Globus pallidus (tissue), 1 donor: ENCODE measurements at places on chromosomes 3 and 15.

DNA sequence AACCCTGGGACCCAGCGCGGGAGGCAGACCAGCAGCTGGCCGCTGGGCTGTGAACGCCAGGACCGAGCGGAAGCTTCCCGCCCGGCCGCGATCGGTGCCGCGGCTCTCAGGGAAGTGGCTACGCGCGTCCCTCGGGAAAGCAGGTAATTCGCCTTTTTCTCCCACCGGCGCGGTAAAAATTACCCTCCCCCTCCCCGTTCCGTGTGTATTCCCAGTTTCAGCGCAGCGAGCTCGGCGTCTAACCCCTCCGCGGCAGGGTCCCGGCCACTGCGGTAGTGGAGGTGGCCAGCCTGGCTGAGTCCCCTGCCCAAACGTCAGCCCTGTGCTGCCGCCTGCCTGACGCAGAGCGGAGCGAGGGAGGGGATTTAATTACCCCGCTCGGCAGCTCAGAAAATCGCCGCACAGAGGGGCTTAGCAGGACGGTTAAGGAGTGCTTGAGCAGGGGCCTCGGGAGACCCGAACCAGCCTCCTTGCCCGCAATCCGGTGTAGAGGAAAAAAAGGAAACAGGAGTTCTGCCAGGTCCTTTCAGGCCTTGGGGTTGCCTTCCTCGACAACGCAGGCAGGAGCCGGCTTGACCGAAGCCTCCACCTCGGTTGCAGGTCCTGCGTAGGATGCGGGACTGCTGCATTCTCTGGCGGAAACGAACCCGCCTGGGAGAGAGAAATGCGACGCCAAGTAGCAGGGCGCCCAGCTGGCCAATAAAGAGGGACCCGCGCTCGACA, 2.9 kb downstream of the GATA2 start:
- DNase-seq = no peak

GRCh38 chr15:65100442-65100841, 14.6 kb downstream of the UBAP1L start:
- no peak for DNase-seq

- no peak for DNase-seq
These were observed 815.5 kb upstream of the CFAP20DC start for GRCh38 chr3:59865351-59865750.

- DNase-seq = no peak
These were observed 172.4 kb downstream of the OXSM start for GRCh38 chr3:25962255-25962654.

DNA sequence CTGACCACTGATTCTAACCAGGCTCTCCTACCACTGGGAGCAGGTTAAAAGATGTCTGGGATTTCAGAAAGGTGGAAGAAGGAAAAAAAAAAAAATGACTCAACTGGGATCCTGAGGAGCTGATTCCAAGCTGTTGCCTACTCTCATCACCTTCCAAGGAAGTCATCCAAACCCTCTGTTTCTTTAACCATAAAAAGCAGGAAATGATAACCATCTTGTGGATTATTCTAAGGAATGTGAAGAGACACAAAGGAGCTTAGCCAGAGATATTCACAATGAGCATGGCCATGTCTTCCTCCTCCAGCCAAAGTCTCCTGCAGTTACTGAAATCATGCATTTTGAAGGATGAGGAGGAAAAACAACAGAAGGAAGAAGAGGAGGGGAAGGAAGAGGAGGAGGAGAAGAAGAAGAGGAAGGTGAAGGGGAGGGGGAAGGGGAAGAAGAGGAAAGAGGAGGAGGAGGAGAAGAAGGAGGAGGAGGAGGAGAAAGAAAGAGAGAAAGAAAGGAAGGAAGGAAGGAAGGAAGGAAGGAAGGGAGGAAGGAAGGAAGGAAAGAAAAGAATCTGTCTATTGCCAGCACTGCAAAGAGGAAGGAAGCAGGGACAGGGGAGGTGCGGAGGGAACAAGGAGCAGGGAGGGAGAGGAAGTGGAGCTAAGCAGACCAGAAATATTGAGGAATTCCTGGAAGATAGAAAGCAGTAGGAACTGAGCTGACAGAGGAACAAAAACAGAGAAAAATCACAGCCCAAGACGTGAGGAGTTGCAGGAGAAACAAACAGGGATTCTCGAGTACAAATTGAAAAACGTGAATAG, 229.2 kb downstream of the UACA start:
- DNase-seq = no peak

DNA sequence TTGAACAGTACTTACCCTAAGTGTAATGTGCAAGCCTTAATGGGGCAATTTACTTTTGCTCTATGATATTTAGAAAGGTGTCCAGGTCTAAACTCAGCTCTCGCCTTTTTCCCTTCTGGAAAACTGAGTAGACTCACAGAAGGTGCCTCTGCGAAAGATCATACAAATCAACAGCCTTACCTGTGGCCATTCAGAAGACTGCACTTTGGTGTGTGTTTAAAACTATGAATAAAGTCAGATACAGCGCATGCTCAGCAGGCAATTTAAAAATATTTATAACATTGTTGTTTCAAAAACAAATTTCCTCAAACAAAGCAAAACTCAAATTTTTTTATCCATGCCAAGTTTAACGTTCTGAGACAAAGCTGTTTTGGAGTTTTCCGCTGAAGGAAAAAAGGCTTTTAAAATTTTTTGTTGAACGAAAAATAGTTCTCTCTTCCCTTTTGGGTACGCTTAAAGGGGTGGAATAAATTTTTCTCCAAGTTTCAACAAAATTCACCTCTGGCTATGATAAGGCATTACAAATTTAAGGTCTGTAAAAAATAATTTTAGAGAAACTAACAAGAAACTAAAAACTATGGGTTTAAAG, 156.3 kb downstream of the TIGIT start:
- peak; percentile 59 for DNase-seq

DNA sequence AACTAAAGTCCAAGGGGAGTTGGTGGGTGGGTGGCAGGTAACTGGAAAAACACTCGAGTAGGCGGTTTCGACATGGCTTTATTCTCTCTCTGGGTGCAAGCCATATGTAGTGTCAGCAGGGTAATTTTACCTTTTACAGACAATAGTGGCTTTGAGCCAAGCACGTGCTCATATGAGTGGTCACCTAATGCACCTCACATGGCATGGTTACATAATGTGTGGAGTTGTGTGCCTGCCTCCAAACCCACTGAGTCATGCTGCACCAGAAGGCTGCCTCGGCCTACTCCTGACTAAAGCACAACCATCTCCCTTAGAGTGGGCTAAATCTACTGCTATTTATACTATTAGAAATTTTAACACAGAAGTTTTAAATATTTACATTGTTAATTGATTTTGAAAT, 16.5 kb downstream of the CCRL2 start:
- no peak for DNase-seq

DNA sequence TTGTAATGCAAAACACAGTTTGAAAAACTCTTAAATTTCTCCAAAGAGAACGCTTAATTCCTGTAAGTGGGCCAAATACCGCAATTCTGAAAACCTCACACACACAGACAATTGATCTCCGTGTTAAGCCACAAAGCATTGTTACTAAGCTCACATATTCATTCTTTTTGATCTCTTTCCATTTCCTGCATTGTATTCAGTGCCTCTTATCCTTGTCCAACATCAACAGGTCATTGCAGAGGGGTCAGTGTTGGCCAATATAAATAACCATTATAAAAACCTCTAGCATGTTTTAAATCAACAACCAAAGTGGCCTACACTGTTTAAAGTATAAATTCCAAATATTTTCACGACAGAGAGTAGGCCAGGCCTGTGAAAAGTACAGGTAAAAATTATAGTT, 171.1 kb downstream of the PDZRN3 start:
- no peak for DNase-seq

DNA sequence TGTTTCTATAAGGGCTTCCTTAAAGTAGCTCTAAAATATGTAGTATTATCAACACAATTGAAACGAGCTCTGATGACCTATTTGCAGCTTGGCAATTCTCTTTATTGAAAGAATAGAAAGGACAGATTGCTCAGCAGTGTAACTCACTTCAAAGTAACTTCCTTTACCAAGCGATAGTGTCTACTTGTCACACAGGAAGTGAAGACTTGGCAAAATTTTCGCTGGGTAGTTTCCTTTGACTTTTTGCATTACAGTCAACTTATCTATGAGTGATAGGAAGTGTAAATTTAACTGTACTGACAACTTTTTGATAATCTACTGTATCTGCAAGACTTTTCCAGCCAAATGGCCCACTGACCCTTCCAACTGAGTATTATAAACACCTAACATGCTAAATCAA, 22.8 kb downstream of the SLC9A9 start:
- DNase-seq = no peak

DNA sequence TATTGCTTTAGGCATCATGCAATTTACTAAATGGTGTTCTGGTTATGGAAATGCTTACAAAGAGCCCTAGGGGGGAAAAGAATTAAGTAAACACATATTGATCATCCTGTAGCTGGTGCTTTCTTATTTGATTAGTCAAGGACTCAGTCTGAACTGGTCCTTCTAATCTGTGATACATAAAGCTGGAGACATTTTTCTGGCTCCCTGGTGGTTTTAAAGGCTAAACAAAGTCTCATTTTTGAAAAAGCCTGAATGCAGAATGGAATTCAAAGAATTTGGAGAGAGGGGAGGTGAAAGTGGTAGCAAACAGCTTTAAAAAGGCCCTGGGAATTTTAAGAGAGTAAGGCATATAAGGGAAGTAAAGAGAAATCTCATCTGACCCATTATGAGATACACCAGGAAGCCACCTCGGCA, 149.7 kb downstream of the RBMS3 start:
- no peak for DNase-seq

GRCh38 chr3:55491296-55491816, 4.2 kb upstream of the WNT5A start:
- DNase-seq = no peak

- peak; percentile 73 for DNase-seq
These were observed at the start of gene FAM131A for GRCh38 chr3:184337399-184337714. Gene FAM131A, plus strand, starts transcription at chr3:184337600. Its CDS starts 31 bp downstream, at chr3:184337631.

DNA sequence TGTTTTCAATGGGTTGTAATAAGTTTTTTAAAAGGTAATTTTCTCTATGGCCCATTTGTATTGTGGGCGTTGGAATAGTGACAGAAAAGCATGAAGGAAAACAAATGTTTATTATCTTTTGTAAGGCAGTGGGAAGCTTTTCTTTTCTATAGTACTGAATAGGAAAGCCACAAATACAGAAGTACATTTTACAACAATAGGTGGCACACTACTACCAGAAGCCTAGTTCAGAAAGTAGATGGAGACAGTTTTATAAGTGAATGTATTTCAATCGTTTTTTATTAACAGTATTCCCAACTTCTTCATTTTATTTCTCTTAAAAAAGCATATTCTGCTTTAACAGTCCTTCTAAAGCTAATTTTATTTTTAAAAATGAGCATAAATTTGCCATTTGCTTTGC, 296.7 kb downstream of the PTPRG start:
- no peak for DNase-seq

DNA sequence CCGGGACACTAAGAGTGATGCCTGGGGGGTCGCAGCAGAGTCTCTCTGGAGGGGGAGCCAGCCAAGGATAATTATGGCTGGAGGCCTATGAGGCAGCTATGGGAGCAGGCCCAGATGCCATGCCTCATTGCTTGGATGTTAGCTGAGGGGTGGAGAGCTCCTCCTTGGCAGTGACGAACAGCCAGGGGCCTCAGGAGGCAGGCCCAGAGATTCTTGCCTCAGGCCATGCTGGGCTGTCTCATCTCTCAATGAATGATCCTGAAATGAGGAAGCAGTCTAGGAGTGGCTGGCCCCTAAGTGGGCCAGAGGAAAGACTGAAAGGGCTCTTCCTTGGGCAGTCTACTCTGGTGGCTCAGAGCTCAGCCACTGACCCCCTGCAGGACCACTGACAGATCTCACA, 21.3 kb downstream of the KIF9 start:
- no peak for DNase-seq

- no peak for DNase-seq
These were observed 45.8 kb downstream of the CDC25A start for GRCh38 chr3:48142316-48142870.

GRCh38 chr3:146136647-146137046, 24.3 kb downstream of the PLOD2 start:
- DNase-seq = no peak

GRCh38 chr3:135097276-135097946, 302.4 kb downstream of the EPHB1 start:
- no peak for DNase-seq

GRCh38 chr3:125381743-125382142, 6.6 kb upstream of the ZNF148 start:
- no peak for DNase-seq

DNA sequence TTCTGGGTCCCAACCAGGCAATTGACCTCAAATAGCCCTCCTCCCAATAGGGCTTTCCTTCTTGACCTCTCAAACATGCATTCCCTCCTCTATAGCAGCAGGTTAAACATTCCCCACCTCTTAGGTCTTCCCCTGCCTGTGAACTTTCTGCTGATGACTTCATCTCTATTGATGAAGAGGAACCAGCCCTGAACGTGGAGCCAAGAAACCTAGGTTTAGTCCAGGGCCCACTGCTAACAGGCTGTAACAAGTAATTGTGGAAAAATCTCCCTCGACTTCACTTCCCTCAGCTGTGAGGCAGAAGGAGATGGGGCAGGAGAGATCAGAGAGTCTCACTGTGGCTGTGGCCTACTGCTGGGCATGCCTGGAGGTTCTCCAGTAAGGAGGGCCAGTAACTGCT, 24.7 kb downstream of the ILDR1 start:
- no peak for DNase-seq

DNA sequence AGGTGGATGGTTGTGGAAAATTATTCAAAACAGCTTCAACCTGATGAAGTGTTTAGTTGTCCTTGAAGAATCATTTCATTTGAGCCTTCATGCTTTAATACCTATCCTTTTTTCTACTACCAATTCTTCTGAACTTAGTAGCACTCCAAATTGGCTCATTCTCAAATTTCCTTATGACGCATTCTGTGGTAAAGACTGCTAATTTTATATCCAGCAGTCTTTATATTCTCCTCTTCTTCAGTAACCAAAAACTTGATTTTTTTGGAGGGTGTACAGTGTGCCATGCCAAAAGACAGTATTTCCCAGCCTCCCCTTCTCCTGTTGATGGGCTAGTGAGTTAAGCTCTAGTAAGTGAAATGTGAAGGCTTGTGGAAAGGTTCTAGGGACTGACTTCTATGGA, 25.2 kb downstream of the CGNL1 start:
- DNase-seq = no peak

GRCh38 chr15:32709295-32710033, 8.3 kb upstream of the GREM1 start:
- DNase-seq = no peak

DNA sequence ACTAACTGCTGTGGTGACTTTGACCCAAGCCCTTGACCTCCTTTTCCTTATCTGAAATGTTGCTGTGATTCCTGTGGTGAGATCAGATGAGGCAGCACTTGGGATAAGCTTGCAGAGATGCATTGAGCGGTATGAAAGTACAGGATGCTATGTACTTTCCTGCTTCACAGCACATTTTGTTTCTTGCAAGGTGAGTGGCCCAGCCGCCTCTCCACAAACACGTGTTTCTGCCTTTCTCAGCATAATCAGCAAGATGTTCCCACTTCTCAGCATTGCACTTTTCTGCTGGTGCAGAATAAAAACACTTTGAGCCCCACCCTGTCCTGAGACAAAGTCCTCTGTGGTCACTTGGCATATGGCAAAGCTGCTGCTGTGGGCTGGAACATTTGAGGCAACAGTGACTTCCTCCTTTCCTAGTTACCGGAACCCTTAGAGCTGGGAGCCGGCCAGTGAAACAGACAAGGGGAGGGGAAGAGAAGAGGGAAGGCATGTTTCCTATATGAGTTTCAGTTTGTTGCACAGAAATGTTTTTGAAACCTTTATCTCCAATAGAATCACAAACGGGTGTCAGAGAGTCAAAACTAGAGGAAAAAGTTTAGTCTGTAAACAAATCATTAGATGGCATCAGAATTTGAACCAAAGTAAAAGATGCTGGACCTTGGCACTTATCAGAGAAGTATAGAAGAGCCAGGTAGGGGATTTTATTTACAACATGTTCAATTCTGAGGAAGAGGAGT, 5.0 kb downstream of the NUDT16 start:
- DNase-seq = peak; percentile 68
